Neural crest cell (in vitro differentiated cells): ENCODE measurements at places on chromosomes 4 and X.

DNA sequence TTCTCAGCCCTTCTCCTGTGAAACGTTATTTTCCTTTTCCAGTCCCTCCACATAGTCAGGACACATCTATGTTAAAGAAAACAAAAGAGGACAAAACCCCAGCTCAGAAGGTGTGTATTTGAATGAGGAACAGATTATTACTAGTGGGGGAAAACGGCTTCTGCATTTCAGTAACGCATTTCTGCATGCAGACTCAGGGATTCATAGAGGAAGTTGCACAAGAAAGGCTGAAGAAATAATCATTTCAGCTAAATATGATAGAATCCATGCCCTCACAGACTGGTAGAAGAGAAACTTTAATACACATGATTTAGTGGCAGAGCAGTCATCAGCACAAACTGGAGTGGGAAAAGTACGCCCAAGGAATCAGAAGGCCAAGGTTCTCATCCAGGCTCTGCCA is 270.8 kb upstream of the FGF13 start:
- no peak overlapping the region for H3K4me3 ChIP-seq
- H3K27me3 ChIP-seq, result no peaks in the 10 kb centered on the region
- peaks cover 8% of the 10 kb centered on the region for H3K4me1 ChIP-seq
- H3K36me3 ChIP-seq, result peaks cover 2% of the 10 kb centered on the region
- no peak for DNase-seq

GRCh38 chr4:10619855-10620254 is 64.7 kb downstream of the CLNK start:
- H3K4me3 ChIP-seq, result no peak overlapping the region
- H3K36me3 ChIP-seq, result no peaks in the 10 kb centered on the region
- peaks cover 5% of the 10 kb centered on the region for H3K27me3 ChIP-seq
- no peak overlapping the region for H3K27ac ChIP-seq
- H3K4me1 ChIP-seq, result no peaks in the 10 kb centered on the region

DNA sequence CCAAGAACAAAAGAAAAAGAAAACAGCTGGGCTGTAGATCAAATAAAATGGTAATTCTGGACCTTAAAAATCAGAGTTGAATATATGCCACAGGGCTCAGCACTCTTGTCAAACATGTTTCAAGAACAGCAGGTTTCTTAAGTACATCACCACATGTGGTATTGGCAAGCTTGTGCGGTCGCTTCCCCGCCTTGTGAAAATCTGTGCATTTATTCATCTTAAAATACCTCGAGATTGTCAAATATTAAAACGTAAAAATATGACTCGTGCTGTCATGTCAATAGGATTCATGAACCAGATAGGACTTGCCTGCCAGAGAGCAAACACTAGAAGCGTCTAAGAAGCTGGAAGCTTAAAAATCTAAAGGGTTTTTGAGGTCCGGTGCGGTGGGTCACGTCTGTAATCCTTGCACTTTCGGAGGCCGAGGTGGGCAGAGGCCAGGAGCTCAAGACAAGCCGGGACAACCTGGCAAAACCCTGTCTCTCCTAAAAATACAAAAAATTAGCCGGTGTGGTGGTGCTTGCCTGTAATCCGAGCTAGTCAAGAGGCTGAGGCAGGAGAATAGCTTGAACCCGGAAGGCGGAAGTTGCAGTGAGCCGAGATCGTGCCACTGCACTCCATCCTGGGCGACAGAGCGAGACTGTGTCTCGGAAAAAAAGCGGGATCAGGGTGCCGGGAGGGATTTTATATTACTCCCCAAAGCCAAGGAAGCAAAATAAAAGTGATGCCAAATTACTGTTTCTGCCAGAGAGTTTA is 40.2 kb upstream of the TMEM154 start:
- H3K36me3 ChIP-seq, result peaks cover 2% of the 10 kb centered on the region
- H3K27ac ChIP-seq, result no peak overlapping the region
- DNase-seq, result no peak
- no peaks in the 10 kb centered on the region for H3K27me3 ChIP-seq

DNA sequence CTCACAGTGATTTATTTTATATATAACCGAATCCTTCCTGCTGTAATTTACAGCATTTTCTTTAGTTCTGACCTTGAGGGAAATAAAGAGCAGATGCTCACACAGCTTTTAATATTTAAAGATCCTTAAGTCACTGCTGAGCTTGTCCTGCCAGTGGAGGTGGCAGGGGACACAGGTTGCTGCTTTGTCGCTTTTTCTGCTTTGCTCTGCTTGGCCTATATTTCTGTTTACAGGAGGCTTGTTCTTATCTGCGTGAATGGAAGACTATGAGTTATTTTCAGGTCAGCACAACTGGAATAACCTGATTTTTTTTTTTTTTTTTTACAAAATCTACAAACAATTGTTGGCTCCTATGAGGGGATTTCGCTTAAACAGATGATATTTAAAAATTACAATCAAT is 2.3 kb downstream of the TXK start:
- H3K36me3 ChIP-seq, result no peaks in the 10 kb centered on the region
- DNase-seq, result no peak
- peaks cover 8% of the 10 kb centered on the region for H3K4me1 ChIP-seq
